Pulmonary artery endothelial cell (primary cell): ENCODE measurements at places on chromosomes 12 and 14. TPM values are rescaled to one million over a fixed set of nuclear protein-coding genes. Genes with fewer than 3 reads are reported as not detected.

Gene RFLNA
- 23.9 and 70.8 TPM in 2 replicates for total RNA-seq

GRCh38 chr14:38971258-38971921 lies 131.6 kb downstream of the SEC23A start:
- DNase-seq = no peak

Gene SPIC
- not detected in 2 replicates for total RNA-seq

Gene ERP27
- 0.14 and 0.33 TPM in 2 replicates for total RNA-seq

Gene GUCY2C
- not detected in 2 replicates for total RNA-seq

Gene SPX
- total RNA-seq = 0.07 TPM in 1 of 2 replicates, not detected in the other

- DNase-seq = no peak
These were observed 10.1 kb upstream of the BDKRB1 start for GRCh38 chr14:96245710-96246538.

Gene C12orf42
- total RNA-seq = not detected in 2 replicates

DNA sequence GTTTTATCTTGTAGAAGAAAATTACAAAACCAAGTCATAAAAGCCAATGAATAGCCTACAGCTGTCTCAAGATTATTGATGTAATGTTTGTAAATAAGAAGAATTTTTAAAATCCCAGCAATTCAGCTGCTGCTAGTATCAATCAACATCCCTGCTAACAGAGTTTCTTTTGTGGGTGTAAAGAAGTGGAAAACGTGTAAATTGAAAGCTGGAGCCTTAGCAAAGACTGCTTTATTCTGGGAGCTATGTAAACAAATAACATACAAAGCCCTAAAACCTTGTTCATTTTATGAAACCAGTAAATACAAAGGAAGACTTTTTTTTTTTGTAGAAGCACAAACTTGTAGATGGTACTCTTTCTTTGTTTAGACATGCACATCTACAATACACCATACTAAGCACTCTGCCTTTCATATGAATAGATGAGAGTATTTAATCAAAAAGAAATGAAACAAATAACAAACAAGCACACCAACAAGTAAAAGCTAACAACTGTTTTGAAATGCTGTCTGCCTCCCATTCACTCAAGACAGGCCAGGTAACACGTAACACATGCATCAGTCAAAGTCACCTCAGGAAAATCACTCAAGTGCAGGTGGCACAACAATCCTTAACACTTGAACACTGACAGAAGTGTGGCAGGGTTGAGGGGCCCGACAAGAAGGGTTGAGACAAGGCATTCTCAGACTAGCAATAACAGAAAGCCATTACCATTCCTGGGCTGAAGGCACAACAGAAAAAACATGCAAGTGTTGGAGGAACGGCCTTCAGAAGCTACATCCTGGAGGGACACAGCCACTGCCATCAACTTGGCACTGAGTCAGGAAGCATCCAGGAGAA lies 1364.0 kb upstream of the SEL1L start:
- DNase-seq = no peak

- DNase-seq = no peak
These were observed 68.1 kb downstream of the BORCS5 start for GRCh38 chr12:12425001-12425400.

GRCh38 chr12:11839091-11839641 lies 189.7 kb downstream of the ETV6 start:
- DNase-seq = peak; percentile 69

DNA sequence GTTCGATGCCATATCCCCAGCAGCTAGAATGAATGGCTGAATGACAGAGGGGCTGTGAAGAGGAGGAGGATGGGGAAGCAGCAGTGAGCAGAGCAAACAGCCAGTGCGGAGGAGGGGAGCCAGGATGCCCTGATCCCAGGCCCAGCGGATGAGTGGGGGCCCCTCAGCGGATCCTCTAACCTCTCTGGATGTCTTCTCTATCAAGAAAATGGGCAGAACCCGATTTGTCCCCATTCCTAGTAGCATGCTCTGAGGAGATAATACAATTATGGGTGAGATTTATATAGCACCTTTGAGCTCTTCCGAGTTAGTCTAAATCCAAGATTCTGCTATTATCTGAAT lies 30.0 kb upstream of the RPLP0 start:
- no peak for DNase-seq

Gene DPY19L2
- total RNA-seq = 0.20 and 2.2 TPM in 2 replicates

Gene HOXC9
- total RNA-seq = not detected in 2 replicates

- DNase-seq = no peak
These were observed 60.8 kb downstream of the TMCC3 start for GRCh38 chr12:94589591-94590001.

Gene GPRC5D
- total RNA-seq = 0.11 TPM in 1 of 2 replicates, not detected in the other

Gene CPM
- 0.40 TPM in 1 of 2 replicates, not detected in the other for total RNA-seq

DNA sequence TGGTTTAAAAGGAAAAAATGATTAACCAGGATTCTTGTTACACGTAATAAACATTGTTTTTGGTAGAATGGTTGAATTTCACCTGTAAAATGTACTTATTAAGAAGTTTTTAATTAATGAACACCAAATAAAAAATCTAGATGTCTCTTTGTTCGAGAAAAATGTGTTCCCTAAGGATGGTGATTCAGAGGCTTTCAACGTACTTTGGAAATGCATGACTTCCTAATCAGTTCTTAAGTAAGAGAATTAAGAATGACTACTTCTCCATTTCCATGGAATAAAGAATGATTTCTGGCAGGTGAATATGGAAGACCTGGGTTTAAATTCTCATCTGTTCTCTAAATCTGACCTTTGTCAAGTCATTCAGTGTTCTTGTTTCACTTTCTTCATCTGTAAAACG lies 428.6 kb downstream of the KCNH5 start:
- no peak for DNase-seq

Gene LRRC10
- total RNA-seq = not detected in 2 replicates

GRCh38 chr12:20757-21156 lies 45.8 kb upstream of the IQSEC3 start:
- DNase-seq = no peak

Gene TEDC1
- 14.2 and 25.3 TPM in 2 replicates for total RNA-seq

DNA sequence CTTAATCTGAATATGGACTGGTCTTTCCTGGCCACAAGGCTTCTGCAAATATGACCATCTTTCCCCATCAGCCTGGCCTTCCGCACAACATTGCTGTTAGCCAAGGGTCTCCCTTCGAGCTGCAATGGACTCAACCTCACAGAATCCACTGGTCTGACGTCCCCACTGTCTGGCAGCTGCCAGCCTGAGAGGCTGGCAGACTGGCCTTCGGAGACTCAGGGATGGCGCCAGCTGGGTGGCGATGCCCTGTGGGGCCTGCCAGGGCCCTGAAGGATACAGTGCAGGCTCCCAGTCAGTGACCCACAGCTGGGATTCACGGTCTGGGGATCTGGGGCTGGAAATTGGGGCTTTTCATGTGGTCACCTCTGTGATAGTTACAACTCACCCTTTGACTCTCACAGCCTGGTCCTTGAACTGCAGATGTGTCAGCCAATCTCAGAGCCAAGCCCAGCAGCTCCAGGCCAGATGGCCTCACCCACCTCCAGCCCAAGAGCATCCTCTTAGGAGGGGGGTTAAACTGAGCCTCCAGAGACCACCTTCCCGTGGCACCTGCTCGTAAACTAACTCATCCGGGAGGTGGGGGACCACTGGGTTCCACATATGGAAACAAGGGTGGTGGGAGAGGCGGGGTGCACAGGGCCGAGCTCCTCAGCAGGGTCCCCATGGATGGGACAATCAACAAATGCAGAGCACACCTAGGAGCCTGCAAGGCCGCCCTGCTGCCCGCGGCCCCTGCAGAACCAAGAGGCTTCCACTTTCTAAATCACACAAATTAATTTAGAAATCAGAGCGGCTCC lies 21.1 kb upstream of the C14orf180 start:
- no peak for DNase-seq

Gene KLRC1
- total RNA-seq = not detected in 2 replicates

- no peak for DNase-seq
These were observed 62.7 kb downstream of the RASSF3 start for GRCh38 chr12:64672925-64673409.
